ENCODE measurements at places on chromosomes 2 and 18.

GRCh38 chr2:241842620-241843211 lies 16.0 kb downstream of the PDCD1 start:
- peak; percentile 50 for DNase-seq

DNA sequence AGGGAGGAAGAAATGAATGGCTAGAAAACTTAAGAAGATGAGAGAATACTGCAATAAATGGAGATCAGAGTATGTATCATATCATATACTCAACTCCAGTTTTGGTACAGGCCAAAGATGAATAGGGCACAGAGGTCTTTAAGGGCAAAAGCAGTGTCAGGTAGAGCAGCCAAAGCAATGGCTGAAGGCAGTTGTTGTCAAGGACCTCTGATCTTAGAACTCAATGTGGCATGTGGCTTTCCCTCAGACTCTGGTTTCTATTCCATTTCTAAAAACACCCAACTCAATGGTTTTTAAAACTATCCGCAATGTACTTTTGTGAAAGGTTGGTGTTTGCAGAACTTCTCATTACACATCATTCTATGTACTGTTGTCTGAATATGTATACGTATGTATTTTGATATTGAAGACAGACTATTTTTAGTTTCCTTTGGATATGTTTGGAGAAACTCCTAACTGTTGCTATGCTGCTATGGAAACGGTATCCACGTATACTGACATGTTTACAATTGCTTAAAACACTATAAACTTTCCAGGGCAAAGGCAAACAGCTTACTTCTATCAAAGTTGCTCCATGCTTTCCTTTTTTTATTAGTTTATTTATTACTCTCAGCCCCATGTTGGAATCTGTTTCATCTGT lies 58.1 kb upstream of the PELI1 start:
- DNase-seq: no peak

DNA sequence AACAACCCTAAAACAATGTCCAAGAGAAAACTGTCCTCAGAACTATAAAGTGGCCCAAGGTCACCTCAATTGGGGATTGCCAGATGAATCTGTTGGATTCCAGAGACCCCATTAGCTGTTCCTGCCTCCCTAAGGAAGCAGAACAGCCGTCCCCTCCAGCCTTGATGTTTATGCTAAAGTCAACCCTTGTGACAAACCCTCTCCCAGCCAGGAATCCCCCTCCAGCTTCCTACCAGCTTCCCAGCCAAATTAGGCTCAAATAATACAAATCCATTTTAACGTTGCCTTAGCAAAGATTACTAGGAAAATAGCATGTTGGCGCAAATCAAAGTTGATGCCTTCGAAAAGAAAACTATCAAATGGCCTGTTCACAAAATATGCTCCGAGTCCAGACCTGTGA lies 105.7 kb upstream of the DAPL1 start:
- DNase-seq: no peak

- DNase-seq: no peak
Measured at GRCh38 chr2:10080536-10081304, 509 bp upstream of the CYS1 start.

- DNase-seq: no peak
Measured at GRCh38 chr18:35442701-35443100, 55.1 kb downstream of the INO80C start.

DNA sequence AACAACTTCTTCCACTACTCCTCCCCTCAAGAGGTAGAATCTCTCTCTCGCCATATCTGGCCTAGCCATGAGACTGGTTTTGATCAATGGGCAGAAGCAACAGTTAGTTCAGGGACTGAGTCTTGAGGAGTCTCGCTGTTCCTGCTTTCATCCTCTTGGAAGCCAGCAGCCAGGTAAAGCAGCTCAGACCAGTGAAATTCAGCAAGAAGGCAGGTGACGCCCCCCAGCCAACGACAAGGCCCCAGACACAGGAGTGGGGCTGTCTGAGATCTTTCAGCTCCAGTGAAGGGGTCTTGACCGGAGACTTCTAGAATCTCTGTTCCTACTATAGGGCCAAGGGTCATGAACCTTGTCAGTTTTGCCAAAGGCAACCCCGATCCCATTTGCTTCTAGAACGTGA lies 39.7 kb upstream of the ACAA2 start:
- DNase-seq: no peak

DNA sequence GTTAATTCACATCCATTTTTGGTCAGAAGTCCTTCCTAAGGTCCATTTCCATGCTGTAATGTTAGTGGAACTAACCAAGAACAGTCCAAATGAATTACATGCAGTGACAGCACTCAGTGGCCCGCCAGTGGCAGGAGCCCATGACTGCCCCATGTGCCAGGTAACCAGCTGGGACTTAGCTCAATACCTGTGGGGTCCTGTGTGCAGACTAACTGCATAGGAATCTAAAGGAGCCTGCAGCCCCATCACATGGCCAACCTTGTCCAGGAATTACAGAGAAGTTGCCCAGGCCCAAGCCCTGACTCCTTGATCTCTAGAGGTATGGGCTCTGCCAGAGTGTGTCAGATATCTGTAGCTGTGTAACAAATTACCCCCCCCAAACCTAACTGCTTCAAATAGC lies 35.4 kb upstream of the GPR17 start:
- DNase-seq: no peak

DNA sequence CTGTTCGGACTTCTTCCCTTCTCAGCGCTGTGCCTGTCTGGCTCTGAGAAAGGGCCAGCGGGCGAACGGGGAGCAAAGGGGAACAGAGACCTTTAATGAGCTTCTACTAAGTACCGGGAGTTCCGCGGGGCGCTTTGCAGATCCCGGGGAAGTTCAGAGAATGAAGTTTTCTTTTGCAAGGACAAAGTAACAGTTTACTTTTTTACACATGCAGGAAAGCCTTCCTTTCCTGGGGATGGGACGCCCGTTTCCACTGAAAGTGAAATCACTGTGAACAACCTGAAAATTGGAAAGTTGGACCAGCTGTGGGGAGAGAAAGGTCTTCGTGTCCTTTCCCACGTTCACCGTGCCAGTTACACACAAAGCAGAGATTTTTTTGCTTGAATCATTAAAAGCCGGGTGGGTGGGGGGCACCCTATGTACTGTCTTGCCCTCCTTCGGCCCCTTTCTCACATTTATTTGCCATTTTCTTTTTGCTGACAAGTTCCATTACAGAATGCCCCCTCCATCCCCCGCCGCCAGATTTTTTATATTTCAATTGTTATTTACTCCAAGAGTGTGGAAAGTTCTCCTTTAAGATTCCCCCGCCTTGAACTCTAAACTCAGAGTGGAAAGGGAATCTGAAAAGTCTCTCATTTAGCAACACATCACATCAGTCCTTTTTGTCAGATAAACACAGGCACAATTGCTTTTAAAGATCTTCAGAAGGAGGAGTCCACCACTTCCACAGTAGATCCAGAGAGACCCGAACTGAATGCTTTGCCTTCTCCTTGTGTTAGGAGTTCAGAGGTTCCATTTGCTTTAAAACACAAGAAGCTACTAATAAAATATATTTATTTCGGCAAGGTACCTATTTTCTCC lies 1.1 kb upstream of the FN1 start:
- DNase-seq: peak; percentile 12

DNA sequence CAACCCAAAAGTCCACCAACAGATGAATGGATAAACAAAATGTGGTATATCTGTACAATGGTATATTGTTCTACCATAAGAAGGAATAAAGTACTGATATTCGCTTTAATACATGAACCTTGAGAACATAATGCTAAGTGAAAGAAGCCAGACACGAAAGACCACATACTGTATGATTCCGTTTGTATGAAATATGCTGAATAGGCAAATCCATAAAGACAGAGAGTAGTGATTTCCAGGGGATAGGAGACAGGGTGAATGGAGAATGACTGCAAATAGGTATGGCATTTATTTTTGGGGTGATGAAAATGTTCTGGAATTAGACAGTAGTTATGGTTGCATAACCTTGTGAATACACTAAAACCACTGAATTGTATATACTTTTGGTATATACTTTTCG lies 28.6 kb upstream of the IHH start:
- DNase-seq: no peak
